ENCODE measurements at places on chromosomes 12 and 14.

GRCh38 chr12:109445191-109445609 lies 31.9 kb downstream of the KCTD10 start:
- no peak for DNase-seq

DNA sequence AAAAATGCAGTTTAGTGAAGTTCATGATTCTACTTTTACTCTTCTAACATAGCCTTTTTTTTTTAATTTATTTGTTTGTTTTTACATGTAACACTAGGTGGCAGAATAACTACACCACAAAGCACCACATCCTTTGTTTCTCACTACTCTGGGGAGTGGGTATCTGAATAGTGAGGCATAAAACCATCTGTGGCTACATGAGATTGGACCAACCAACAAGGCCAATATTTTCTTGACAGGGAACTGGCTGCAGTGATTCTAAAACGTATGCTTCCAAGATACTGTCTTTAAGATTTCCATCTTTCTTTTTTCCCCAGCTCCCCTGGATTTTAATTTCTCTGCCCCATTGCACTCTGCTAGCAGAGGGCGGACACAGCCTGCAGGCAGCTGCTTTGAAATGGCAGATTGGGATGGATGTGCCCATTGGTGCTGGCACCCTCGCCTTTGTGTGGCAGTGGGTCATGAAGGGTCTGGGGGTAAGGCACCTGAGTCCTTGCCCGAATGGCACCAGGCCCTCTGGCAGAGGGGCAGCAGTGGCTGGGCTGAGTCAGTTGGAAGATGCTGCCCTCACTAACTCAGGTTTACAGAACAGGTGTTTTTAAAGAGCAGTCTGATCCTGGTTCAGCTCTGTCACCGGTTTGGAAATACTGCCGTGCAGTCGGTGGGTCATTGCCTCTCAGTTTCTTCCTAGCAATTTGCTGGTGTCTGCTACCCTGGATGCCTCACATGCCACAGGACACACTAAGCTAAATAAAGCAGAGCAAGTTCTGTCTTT lies 429.1 kb downstream of the RAD51B start:
- DNase-seq, result peak; percentile 10

DNA sequence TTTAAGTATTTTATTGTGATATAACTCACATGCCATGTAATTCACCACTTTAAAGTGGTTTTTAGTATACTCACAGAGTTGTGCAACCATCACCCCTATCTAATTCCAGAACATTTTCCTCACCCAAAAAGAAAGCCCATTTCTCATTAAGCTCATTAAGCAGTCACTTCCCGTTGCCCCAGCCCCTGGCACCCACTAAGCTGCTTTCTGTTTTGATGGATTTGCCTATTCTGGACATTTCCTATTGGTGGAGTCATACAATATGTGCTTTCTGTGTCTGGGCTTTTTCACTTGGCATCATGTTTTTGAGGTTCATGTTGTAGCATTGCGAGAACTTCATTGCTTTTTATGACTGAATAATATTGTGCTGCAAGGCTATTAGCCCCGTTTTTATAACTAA lies 66.0 kb downstream of the ARL6IP4 start:
- DNase-seq, result no peak

GRCh38 chr14:20494935-20495766 lies 10.2 kb upstream of the RNASE10 start:
- no peak for DNase-seq

- no peak for DNase-seq
Observed at GRCh38 chr14:22802860-22803686, 12.2 kb downstream of the SLC7A7 start.

GRCh38 chr14:55697414-55697861 lies 117.4 kb downstream of the KTN1 start:
- DNase-seq, result no peak

- no peak for DNase-seq
Observed at GRCh38 chr14:51401756-51402155, 161.7 kb downstream of the TMX1 start.

DNA sequence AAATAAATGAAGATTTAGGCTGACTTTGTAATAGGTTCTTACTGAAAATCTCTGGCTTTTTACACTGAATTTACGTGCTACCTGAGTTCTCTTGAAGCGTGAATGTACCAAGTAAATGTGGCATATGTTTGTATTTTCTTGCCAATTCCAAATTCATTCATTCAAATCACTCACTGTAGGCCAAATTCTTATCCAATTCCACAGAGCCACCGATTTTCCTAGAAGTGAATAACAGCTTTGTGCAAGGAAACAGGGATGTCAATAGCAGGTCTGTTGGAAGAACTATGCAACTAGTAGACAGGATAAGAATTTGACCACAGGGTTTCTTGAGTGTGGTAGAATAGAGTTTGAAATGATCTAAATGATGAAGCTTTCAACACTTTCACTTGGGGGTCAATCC lies 86.8 kb downstream of the SOX5 start:
- DNase-seq, result no peak

- DNase-seq, result no peak
Observed at GRCh38 chr14:93961620-93962019, 14.8 kb downstream of the ASB2 start.

- DNase-seq, result no peak
Observed at GRCh38 chr14:34593740-34594375, 36.1 kb downstream of the SNX6 start.

DNA sequence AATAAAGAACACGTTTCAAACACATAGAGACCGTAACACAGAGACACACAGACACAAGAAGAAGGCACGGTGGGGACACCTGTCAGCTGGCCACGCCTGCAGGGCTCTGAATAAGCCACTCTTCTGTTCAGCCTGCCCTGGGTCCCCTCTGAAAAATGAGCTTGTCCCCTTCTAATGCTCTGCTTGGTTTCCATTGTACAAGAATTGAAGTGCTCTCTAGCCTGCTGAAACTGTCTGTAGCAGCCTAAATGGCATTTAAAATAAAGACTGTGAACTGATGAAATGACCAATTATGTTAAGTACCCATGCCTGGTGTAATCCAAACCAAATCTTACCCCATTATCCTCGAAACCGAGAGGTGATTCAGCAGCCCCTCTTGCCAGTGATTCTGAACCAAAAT lies 139.8 kb downstream of the FOXN3 start:
- no peak for DNase-seq

DNA sequence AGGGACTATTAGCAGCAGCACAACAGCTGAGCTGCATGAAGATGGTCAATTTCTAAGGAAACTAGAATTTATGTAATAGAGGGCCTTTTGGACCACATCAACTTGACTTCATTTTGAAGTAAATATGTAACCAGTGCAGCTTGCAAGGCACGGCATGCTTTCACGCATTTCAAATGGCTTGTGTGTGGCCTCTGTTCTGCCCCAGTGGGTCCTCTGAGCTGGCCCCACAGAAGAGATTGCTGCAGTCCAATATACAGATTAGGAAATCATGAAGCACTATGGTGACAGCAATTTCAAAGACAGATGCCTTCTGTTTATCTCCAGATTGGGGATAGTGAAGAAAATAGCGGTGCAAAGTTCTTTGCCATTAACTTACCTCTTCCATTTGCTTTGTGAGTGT lies 101.4 kb downstream of the PDZRN4 start:
- no peak for DNase-seq
